A172 (cell line): ENCODE measurements at places on chromosomes 1 and 21. TPM values are rescaled to one million over a fixed set of nuclear protein-coding genes. Genes with fewer than 3 reads are reported as not detected.

DNA sequence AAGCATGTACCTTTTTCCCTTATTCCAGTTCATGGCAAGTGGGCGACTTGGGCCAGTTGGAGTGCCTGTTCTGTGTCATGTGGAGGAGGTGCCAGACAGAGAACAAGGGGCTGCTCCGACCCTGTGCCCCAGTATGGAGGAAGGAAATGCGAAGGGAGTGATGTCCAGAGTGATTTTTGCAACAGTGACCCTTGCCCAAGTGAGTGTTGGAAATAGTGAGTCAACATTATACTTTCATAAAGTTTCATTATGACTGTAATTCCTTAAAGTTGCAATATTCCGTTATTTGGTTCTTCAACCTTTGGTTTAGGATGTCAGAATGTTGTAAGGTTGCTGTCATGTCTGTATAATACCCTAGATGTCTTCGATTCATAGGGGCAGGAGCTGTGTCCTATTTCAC, 230.5 kb downstream of the TPR start:
- DNase-seq, result no peak

F13B gene
- total RNA-seq, result not detected in 2 replicates

DNA sequence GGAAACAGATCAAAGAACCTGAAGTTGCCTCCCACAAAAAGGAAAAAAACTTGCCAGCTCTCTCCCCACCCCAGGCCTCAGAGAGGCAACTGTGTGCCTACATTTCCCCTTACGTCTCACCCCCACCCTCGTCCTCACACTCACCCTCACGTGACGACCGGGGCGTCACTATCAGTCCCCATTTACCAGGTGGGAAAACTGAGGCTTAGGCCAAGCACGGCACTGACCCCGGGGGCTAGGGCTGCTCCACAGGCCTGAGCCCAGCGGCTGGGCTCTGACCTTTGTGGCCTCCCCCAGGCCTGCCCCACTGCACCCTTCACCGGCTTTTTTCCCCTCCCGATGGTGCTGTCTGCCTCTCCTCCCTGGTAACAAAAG, 51.5 kb upstream of the RUNX3 start:
- no peak for DNase-seq

DNA sequence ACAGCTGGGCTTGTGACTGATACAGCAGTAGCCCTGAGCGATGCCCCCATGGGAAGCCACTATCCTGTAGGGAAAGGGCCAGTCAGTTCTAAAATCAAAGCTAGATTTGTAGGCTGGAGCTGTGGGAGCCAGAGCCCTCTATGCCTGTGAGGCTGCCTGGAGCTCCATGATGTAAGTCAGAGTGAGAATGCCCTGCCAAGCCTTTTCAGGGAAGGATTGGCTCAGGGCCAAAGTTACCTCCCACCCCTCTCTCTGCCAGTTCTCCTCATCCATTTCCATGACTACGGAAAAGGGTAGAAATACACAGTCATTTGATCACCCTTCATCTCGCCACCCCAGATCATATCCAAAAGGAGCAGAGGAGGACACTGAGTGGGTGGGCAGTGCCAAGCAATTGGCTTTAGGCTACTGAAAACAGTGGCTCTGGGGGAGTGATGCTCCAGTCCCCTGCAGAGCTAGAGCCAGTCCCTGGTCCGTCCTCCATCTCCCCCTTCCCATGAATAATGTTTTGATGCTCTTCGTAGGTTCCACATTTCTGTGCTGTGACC, 59.5 kb upstream of the KCNA3 start:
- DNase-seq, result no peak

DNA sequence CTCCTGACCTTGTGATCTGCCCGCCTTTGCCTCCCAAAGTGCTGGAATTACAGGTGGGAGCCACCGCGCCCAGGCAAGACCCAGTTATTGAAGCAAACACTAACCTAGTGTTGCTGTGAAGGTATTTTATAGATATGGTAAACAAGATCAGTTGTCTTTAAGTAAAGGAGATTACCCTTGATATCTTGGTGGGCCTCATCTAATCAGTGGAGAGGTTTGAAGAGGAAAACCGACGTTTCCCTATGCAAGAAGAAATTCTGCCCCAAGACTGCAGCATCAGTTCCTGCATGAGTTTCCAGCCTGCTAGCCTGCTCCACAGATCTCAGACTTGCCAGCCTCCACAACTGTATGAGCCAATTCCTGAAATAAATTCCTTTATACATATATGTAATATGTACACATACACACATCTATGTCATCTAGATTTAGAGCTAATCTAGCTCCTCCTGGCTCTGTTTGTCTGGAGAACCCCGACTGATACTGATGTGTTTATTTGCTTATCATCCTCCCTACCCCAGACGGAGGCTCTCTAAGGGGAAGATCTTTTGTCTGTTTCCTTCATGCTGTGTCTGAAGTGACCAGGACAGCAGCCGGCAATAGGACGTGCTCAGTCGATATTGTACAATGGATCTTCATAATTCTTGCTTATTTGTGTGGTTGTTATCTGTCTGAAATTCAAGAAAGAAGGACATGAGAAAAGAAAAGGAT, 90.9 kb downstream of the IER5 start:
- DNase-seq, result no peak

LMX1A gene
- total RNA-seq, result not detected in 2 replicates

DNA sequence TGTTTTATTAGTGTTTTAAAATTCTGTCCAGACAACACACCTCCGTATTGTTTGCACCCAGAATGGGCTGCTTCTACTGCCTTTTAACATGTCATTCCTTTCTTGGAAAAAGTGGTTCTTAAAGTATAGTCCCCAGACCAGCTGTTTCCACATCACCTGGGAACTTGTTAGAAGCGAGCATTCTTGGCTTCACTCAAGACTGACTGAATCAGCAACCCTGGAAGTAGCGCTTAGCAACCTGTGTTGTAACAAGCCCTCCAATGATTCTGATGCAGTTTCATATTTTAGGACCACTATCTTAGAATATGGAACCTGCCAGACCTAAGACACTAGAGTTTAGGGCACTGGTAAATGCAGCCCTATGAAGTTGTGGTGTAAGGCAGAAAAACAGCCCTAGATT, 6.0 kb upstream of the PPIE start:
- DNase-seq, result no peak

TEX35 gene
- total RNA-seq, result not detected in 2 replicates

CD5L gene
- not detected in 2 replicates for total RNA-seq

SPOCD1 gene
- total RNA-seq, result 5.7 and 6.9 TPM in 2 replicates

DNA sequence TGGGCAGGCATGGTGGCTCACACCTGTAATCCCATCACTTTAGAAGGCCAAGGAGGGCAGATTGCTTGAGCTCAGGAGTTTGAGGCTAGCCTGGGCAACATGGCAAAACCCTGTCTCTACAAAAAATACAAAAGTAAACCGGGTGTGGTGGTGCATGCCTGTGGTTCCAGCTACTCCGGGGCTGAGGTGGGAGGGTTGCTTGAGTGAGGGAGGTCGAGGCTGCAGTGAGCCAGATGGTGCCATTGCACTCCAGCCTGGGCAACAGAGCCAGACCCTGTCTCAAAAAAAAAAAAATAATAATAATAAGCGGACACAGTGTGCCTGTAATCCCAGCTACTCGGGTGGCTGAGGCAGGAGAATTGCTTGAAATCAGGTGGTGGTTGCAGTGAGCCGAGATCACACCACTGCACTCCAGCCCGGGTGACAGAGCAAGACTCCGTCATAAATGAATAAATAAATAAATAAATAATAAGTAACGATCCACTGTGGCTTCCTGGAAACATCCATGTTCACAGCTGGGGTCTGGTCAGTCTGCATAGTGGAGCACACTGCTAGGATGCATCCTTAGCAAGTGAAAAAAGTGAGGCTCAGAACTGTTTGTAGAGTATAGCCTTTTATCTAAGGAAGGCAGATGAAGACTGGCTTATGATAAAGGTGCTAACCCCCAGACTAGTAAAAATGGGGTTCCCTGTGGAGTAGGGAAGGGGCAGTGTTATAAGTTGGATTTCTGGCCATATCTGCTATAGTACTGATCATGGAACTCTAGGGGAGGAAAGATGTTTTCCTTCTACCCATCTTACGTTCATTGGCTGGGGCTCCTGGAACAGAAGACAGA, 15.7 kb downstream of the PKNOX1 start:
- no peak for DNase-seq

RYR2 gene
- 2.3 and 3.2 TPM in 2 replicates for total RNA-seq

GRCh38 chr1:216710055-216710454, 13.2 kb downstream of the ESRRG start:
- no peak for DNase-seq

GRCh38 chr21:14354515-14354914, 28.4 kb downstream of the HSPA13 start:
- DNase-seq, result no peak

DNA sequence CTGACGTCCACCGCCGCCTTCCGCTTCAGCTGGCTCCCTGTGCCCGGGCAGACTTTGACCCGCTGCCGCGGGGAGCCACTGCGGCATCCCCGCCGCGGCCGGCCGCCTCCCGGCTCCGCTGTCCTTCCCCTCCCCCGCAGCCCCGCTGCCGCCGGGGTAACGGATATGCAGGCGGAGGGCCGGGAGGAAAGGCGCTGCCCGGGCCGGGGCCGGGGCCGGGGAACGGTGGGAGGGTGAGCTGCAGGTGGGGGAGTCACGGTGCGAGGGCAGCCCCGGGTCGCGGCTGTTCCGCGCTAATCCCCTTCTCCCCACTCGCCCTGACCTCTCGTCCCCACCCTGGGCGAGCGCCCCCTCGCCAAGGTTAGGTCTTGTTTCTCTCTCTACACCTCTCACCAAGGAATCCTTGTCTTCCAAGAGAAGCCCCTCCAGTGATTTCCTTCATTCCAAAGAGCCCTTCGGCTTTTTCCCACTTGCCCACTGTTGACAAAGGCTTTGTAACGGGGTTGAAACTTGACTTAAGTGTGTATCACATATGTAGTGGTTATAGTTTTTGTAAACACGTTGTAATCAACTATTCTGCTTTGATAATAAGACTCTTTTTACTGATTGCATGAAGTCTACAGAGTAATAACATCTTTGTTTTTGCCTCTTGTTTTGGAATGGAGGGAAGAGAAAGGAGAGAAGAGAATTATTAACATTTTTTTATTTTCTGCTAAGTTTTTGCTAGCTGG, 669 bp downstream of the XPR1 start:
- DNase-seq, result peak; percentile 28

- DNase-seq, result no peak
Observed at GRCh38 chr1:51344602-51345299, 14.4 kb upstream of the TTC39A start.

DNA sequence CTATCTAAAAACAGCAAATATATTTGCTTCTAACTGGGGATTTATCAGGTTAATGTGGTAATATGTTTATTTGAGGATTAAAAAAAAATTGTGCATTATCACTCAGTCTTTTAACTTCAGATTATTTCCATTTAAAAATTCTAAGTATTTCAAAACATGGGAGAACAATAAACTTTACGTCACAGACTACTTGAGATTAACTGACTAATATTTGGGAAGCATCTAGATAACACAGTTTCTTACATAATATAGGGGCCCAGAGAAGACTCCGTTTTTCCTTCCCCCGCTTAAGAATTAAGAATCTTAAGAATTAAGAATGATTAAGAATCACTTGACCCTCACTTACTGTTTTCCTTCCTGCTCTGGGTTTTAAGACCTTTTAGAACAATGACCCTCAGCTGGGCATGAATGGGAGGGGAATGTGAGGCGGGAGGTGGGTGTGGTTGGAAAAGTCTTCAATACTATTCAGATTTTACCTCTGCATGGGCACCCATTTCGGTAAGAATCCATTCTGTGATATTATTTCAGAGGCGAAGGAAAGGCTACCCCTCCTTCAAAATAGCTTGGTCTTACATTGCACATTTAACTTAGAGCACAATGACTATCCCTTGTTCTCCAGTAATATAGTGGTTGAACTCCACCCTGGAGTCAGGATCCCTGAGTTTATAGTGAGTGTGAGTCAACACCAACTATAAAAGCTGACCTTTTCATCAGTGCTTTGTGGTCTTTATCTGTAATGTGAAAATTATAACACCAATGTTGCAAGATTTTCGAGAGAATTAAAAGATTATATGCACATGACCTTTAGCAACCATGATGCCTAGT, 821.3 kb downstream of the USP25 start:
- DNase-seq, result peak; percentile 12

CNN3 gene
- total RNA-seq, result 227 and 277 TPM in 2 replicates

DNA sequence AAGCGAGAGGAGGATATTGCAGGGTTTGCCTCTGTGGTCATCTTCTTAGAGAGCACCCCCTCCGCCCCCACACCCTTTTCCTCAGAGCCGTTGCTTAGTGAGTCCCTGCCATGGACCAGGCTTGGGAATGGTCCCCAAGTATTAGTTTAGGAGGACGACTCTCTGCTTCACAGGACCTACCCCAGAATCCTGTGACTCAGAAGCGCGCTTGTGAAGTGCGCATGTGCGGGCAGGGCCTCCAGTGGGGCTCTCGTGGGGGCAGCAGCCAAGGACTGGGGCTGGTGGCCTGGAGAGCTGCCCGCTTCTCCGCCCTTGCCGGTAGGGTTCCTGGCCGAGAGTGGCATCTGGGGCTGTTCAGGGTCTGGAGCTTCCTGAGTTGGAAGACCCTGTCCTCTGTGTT, 37.3 kb upstream of the HMGN1 start:
- no peak for DNase-seq

CCDC30 gene
- total RNA-seq, result 1.2 and 1.8 TPM in 2 replicates

DNA sequence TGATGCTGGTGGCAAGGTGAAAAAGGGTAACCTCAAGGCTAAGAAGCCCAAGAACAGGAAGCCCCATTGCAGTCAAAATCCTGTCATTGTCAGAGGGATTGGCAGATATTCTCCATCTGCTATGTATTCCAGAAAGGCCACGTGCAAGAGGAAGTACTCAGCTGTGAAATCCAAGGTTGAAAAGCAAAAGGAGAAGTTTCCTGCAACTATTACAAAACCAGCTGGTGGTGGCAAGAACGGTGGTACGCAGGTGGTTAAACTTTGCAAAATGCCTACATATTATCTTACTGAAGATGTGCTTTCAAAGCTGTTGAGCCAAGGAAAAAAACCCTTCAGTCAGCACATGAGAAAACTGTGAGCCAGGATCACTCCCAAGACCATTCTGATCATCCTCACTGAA, 13.7 kb upstream of the VPS45 start:
- DNase-seq, result no peak

- no peak for DNase-seq
Observed at GRCh38 chr1:63115527-63115926, 206.8 kb upstream of the FOXD3 start.

S100A2 gene
- total RNA-seq, result 41.3 and 63.0 TPM in 2 replicates

DNA sequence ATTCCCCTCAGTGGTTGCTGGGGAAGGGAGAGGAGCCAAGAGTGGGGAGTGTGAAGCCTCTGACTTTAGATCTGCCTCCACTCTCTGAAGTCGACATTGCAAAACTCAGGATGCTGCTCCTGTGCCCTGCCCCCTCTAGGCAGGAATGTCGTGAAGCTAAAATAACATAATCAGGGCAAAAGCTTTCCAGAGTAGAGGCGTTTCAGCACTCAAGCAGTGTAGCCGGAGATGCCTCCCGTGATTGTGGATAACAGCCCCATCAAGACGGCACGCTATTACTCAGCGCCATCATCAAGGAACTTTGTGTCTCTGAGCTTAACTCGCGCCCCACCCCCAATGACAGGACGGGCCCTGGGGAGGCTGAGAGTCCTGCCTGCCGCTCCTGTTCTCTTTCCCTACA, 60.0 kb downstream of the FBXO2 start:
- no peak for DNase-seq

SPATA21 gene
- not detected in 2 replicates for total RNA-seq

VWA5B1 gene
- not detected in 2 replicates for total RNA-seq
